ENCODE measurements at places on chromosomes 2 and 18. TPM values are rescaled to one million over a fixed set of nuclear protein-coding genes. Genes with fewer than 3 reads are reported as not detected.
A peak's percentile ranks its signal among the peaks of the same experiment; 100 is the strongest.

KCNS3 gene
- total RNA-seq, result not detected

FEV gene
- total RNA-seq, result not detected

RFX8 gene
- total RNA-seq, result not detected

DNA sequence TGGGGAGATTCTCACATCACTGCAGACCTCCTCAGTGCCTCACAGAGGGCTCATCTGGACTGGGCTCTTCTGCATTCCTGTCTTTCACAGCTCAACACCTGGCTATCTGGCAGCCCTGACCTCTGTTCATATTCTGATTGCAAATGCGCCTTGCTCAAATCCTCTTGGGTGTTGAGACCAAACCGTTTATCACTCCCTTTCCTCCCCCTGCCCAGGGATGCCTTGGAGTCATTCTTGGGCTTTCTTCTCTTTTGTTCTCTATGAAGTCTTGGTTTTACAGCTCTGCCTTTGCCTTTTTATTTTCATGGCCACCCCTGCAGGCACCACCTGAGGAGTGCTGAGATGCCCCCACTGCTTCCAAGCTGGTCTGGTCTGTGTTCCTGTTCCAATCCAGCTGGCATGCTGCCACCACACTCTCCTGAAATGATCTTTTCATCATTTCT lies 26.3 kb downstream of the TUBB6 start:
- no peaks in the 10 kb centered on the region for H3K27me3 ChIP-seq
- no peak for DNase-seq
- no peak overlapping the region for H3K27ac ChIP-seq

GRCh38 chr2:26162963-26163362 lies 9.9 kb upstream of the GAREM2 start:
- no peaks in the 10 kb centered on the region for H3K27me3 ChIP-seq
- H3K36me3 ChIP-seq, result no peaks in the 10 kb centered on the region
- H3K4me1 ChIP-seq, result no peaks in the 10 kb centered on the region
- no peak for DNase-seq
- H3K27ac ChIP-seq, result no peak overlapping the region

GRCh38 chr2:230713331-230714135 lies 891 bp downstream of the CAB39 start:
- H3K36me3 ChIP-seq, result peaks cover 27% of the 10 kb centered on the region
- H3K4me1 ChIP-seq, result peaks cover 48% of the 10 kb centered on the region
- peak overlapping the region; percentile 99 for H3K4me3 ChIP-seq
- no peaks in the 10 kb centered on the region for H3K27me3 ChIP-seq

- H3K4me1 ChIP-seq, result peaks cover 2% of the 10 kb centered on the region
- H3K27ac ChIP-seq, result no peak overlapping the region
- no peaks in the 10 kb centered on the region for H3K27me3 ChIP-seq
Observed at GRCh38 chr2:43265421-43265820, 39.0 kb upstream of the ZFP36L2 start.

DNA sequence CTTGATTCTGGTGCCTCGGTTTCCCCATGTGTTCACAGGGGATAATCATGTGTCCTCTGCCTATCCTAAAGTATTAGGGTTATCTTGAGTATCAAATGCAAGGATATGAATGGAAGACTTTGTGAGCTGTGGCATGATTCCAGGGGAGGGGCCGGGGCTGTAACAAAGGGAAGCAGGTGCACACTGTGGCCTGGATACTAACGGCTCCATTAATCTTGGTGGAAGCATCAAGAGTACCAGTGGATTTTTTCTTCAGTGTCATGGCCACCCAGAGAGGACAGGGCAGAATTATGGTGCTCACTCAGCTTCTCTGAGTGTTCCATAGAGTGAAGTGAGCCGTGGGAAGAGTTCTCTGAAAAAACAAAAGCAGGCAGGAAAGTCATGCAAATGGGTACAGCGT lies 320.1 kb downstream of the ALK start:
- H3K4me1 ChIP-seq, result no peaks in the 10 kb centered on the region
- no peak overlapping the region for H3K4me3 ChIP-seq
- H3K36me3 ChIP-seq, result no peaks in the 10 kb centered on the region
- H3K27ac ChIP-seq, result no peak overlapping the region
- no peak for DNase-seq
- peaks cover 7% of the 10 kb centered on the region for H3K27me3 ChIP-seq

- H3K4me3 ChIP-seq, result no peak overlapping the region
- H3K27me3 ChIP-seq, result no peaks in the 10 kb centered on the region
- DNase-seq, result no peak
- H3K36me3 ChIP-seq, result peaks cover 53% of the 10 kb centered on the region
- H3K27ac ChIP-seq, result no peak overlapping the region
Observed at GRCh38 chr2:11444737-11445136, 21.2 kb downstream of the E2F6 start.

- H3K27ac ChIP-seq, result no peak overlapping the region
- no peaks in the 10 kb centered on the region for H3K27me3 ChIP-seq
- no peaks in the 10 kb centered on the region for H3K4me1 ChIP-seq
- H3K4me3 ChIP-seq, result no peak overlapping the region
- no peaks in the 10 kb centered on the region for H3K36me3 ChIP-seq
- DNase-seq, result no peak
Observed at GRCh38 chr2:43840965-43841364, 2.2 kb downstream of the ABCG8 start.

ALPG gene
- not detected for total RNA-seq

EPG5 gene
- 12.9 TPM for total RNA-seq

DNA sequence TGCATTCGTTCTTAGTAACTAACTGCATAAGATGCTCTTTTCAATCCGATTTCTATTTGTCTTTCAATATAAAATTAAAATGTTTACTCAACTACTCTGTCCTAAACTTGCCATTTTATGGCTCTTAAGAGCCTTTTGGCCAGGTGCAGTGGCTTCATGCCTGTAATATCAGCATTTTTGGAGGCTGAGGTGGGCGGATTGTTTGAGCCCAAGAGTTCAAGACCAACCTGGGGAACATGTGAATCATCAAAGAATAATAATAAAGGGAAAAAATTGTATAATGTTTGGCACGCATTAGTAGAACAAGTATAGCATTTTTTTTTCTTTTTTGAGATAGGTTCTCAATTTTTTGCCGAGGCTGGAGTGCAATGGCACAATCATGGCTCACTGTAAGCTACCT lies 92.5 kb downstream of the C2orf74 start:
- no peak overlapping the region for H3K4me3 ChIP-seq
- H3K27me3 ChIP-seq, result no peaks in the 10 kb centered on the region
- peaks cover 7% of the 10 kb centered on the region for H3K4me1 ChIP-seq
- peaks cover 12% of the 10 kb centered on the region for H3K36me3 ChIP-seq
- no peak overlapping the region for H3K27ac ChIP-seq

ODC1 gene
- 357 TPM for total RNA-seq

SULT1C4 gene
- not detected for total RNA-seq

- no peak overlapping the region for H3K27ac ChIP-seq
- DNase-seq, result no peak
- no peaks in the 10 kb centered on the region for H3K4me1 ChIP-seq
- no peaks in the 10 kb centered on the region for H3K27me3 ChIP-seq
Observed at GRCh38 chr2:228086561-228086960, 94.9 kb downstream of the SPHKAP start.

OTOS gene
- not detected for total RNA-seq

GPR35 gene
- total RNA-seq, result 7.6 TPM

GRCh38 chr18:24086082-24086481 lies 52.8 kb upstream of the CABYR start:
- no peaks in the 10 kb centered on the region for H3K27me3 ChIP-seq
- no peak overlapping the region for H3K4me3 ChIP-seq
- H3K27ac ChIP-seq, result no peak overlapping the region
- peaks cover 29% of the 10 kb centered on the region for H3K36me3 ChIP-seq
- DNase-seq, result no peak

DNA sequence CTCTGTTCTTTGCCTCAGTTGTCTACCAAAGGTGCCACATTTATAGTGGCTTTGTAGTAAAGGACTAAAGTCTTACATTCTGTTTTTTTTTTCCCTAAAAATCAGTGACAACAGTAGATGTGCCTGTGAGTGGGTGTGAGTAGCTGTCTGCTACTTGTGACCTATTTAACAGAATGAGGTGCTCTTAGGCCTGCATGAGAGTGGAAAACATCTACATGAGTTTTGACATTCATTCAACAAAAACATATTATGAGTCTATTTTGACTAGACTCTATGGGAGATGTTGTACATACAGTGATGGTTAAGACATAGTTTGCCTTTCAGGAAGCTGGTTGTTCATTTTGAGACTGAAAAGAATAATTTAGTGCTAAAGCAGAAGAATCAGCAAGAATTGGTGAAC lies 36.7 kb downstream of the IL1R2 start:
- H3K4me3 ChIP-seq, result no peak overlapping the region
- H3K36me3 ChIP-seq, result no peaks in the 10 kb centered on the region
- DNase-seq, result no peak
- peaks cover 13% of the 10 kb centered on the region for H3K4me1 ChIP-seq
- H3K27me3 ChIP-seq, result no peaks in the 10 kb centered on the region

FAM161A gene
- total RNA-seq, result 6.0 TPM

- DNase-seq, result no peak
- no peaks in the 10 kb centered on the region for H3K4me1 ChIP-seq
- no peak overlapping the region for H3K4me3 ChIP-seq
- no peak overlapping the region for H3K27ac ChIP-seq
Observed at GRCh38 chr18:40821596-40822243, 1133.3 kb upstream of the PIK3C3 start.

GRCh38 chr2:102025583-102026267 lies 34.0 kb downstream of the IL1R2 start:
- no peak for DNase-seq
- H3K36me3 ChIP-seq, result no peaks in the 10 kb centered on the region
- H3K4me3 ChIP-seq, result no peak overlapping the region
- peaks cover 3% of the 10 kb centered on the region for H3K4me1 ChIP-seq

DNA sequence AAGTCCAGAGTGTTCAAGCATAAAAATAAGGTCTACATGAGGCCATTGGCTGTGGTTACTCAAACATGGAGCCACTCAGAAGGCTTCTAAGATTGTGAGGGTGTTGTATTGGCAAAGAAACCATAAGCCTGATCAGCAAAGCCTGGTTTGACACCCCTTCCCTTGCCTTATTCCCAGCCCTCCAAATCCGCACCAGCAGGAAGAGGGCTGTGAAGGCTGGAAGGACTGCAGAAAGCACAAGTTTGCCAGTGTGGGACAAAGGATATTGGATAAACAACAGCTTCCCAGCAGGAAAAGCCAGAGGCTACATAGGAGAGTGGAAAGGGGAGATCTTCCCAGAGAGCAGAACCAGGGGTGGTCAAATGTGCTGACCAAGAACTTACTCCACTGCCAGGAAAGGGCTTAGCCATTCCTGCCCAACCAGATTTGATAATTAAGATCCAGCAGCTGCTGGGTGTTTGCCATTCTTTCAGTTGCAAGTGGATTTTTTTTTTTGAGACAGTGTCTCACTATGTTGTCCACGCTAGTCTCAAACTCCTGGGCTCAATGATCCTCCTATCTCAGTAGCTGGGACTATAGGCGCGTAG lies 1.5 kb upstream of the PRKAG3 start:
- no peak overlapping the region for H3K4me3 ChIP-seq
- no peaks in the 10 kb centered on the region for H3K4me1 ChIP-seq
- H3K27me3 ChIP-seq, result peaks cover 31% of the 10 kb centered on the region
- no peak for DNase-seq
- no peaks in the 10 kb centered on the region for H3K36me3 ChIP-seq

DNA sequence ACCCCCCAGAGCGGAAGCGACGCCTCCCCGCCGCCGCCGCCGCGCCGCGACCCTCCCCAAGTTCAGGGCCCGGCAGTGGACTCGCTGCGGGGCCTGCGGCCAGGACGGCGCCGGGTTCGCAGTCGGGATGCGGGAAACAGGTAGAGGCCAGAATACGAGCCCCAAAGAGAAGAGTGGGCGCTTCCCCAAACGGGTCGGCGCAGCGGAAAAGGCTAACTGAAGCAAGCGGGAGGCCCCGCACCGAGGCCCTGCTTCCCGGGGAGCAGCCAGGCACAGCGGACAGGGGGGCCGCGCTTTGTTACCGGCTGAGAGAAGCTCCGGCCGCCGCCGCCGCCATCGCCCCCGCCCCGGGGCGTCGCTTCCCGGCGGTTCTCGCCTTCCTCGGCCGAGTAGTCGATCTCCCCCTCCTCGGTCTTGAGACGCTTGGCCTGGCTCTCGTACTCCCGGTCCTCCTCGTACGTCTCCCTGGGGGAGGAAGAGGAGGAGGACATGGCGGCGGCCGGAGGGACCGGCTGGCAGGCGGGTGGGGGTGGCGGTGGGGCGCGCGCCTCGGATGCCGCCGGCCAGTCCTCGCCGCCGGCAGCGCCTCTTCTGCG lies 494 bp downstream of the HNRNPLL start:
- H3K36me3 ChIP-seq, result peaks cover 14% of the 10 kb centered on the region
- peak overlapping the region; percentile 80 for H3K27ac ChIP-seq
- peak overlapping the region; percentile 86 for H3K4me3 ChIP-seq
- no peaks in the 10 kb centered on the region for H3K27me3 ChIP-seq

- H3K4me3 ChIP-seq, result peak overlapping the region; percentile 77
- H3K27ac ChIP-seq, result peak overlapping the region; percentile 94
- H3K27me3 ChIP-seq, result no peaks in the 10 kb centered on the region
- H3K4me1 ChIP-seq, result peaks cover 79% of the 10 kb centered on the region
- peaks cover 79% of the 10 kb centered on the region for H3K36me3 ChIP-seq
Observed at GRCh38 chr2:25794544-25795276, 83.6 kb downstream of the ASXL2 start.

DNA sequence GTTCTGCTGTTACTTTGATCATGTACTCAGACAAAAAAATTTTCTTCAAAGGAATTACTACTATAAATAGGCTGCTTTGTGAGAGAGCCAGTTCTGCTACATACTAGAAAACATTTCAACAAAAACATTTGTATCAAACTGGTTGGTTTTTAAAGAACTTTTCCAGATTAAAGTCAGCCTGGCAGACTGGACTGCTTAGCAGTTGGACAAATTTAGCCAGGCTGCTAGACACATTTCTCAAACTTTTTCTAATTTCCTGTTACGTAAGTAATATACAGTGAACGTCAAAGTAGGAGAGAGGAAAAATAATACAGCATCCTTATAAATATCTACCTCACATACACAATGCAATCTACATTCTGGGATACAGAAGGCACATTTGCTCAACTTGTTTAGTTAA lies 109.5 kb downstream of the SP3 start:
- no peak overlapping the region for H3K4me3 ChIP-seq
- H3K27ac ChIP-seq, result no peak overlapping the region
- no peaks in the 10 kb centered on the region for H3K27me3 ChIP-seq
- peaks cover 2% of the 10 kb centered on the region for H3K4me1 ChIP-seq

DNA sequence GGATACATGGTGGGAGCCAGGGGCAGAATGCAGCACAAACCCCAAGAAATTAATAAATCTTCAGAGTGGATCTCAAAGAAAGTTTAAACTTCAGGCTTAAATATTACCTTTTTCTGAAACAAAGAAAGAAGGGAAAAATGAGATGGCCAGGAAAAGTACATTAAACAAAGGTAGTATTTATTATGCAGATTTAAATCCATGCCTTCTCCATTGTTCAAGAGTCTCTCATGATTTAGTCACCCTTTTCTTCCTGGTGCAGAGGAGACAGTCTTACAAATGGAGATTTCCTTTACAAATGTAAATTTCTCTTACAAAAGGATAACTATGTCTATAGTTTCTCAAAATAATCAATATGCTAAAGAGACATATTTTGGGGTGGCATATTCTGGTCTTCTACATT lies 33.4 kb upstream of the PPM1B start:
- H3K27ac ChIP-seq, result no peak overlapping the region
- H3K4me3 ChIP-seq, result no peak overlapping the region
- no peaks in the 10 kb centered on the region for H3K36me3 ChIP-seq
- peaks cover 5% of the 10 kb centered on the region for H3K4me1 ChIP-seq
- DNase-seq, result no peak
